ENCODE measurements at places on chromosomes 13 and 19.

- DNase-seq, result peak; percentile 49
These were observed 11.3 kb downstream of the LCP1 start for GRCh38 chr13:46170687-46171086.

DNA sequence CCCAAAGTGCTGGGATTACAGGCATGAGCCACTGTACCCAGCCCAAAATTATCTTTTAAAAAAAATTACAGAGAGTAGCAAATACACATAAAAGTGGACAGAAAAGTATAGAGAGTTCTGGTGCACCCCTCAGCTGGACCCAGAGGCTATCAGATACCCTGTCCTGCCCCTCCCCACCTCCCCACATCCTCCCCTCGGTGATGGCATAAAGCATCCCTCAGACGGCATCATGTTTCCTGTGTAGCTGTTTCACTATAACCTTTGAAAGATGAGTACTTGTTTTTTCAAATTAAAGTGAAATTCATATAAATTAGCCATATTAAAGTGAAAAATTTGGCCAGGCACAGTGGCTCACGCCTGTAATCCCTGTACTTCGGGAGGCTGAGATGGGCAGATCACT lies 20.1 kb downstream of the SLC27A1 start:
- peak; percentile 47 for DNase-seq

GRCh38 chr13:59747529-59747928 lies 416.2 kb downstream of the DIAPH3 start:
- DNase-seq, result no peak

- DNase-seq, result no peak
These were observed 390.7 kb downstream of the DLEU7 start for GRCh38 chr13:50452756-50453155.

DNA sequence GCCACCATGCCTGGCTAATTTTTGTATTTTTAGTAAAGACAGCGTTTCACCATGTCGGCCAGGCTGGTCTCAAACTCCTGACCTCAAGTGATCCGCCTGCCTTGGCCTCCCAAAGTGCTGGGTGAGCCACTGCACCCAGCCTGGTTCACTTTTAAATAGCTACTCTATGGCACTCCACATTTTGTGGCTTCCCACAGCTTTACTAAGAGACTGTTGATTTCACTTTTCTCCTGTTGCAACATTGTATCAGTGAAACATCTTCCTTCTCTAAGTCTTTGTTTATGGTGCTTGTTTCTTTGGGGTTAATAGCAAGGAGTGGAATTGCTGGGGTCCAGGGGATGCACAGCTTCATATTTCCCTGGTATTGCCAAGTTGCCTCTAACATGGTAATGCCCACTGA lies 12.3 kb downstream of the TMEM38A start:
- no peak for DNase-seq

Measured in CD4-positive, alpha-beta T cell treated with Interleukin-2 at 100 ng/mL for 4 hours (primary cell).